Head of caudate nucleus (tissue), 42 donors: ENCODE measurements at places on chromosomes 6 and 20.

- no peak for DNase-seq
Measured at GRCh38 chr6:150590446-150590845, 9.2 kb upstream of the PLEKHG1 start.

GRCh38 chr6:56957856-56958255 lies 2.9 kb downstream of the BEND6 start:
- DNase-seq = no peak

DNA sequence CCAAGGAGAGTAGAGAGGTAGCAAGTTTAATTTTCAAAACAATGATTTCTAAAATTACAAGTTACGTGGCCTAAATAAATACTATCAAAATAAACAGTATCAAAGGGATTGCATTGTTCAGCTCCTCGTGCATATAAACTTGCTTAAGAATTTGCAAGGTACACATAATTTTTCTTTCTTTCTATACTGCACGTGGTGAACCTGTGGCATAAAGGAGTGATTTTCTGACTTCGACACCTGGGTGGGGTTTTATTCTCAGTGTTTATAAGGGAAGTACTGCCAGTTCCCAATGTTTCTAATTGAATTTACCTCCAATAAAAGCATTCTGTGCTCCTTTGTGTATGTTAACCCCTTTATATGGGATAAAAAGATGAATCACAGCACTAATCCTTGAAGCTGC lies 50.1 kb upstream of the C20orf144 start:
- no peak for DNase-seq

- no peak for DNase-seq
Measured at GRCh38 chr6:75220357-75220756, 14.5 kb upstream of the COL12A1 start.

- DNase-seq = no peak
Measured at GRCh38 chr20:22402550-22402949, 181.8 kb downstream of the FOXA2 start.

- DNase-seq = no peak
Measured at GRCh38 chr20:11936157-11936556, 18.5 kb downstream of the BTBD3 start.

DNA sequence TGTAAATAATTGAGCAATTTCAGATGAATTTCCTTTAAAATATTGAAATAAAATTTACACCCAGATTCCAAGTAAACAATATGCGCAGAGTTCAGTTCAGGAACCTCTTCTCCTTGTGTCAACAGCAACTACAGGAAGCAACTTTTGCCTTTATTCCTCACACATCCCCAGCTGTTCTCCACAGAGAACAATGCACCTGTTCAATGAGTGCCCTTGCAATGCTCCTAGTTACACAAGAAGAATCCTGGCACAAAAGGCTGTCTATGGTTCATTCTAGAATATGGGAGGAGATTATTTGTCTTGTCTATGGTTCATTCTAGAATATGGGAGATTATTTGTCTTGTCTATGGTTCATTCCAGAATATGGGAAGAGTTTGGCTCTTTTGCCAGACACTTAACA lies 454.9 kb downstream of the BTBD3 start:
- DNase-seq = no peak

GRCh38 chr6:88251301-88251700 lies 85.2 kb upstream of the CNR1 start:
- DNase-seq = no peak

GRCh38 chr6:50543666-50544065 lies 169.7 kb upstream of the TFAP2D start:
- no peak for DNase-seq

DNA sequence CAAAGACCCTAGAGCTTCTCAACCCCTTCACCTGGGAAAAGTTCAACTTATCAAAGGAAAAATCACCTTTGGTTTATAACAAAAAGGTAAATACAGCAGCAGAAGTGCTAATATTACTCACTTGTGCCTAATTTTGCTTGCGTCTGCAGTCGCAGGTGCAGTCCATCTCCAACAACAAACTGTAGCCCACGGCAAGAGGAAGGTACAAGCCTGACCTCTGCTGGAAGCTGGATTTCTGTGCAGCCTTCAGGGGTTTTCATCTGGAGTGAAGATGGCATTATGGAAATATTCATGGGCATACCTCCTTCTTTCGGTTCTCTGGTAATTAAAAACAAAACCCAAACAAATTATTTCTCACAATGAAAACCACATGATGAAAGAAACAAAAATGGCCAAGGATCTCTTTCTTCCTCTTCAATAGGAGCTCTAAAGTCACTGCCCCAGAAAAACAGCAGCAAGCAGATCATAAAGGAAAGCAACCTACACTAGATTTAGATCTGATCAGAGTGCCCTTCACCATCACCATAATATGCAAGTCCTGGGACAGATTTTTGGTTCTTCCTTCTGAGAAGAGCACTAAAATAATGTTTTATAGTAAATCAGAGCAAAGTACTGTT lies 7.8 kb downstream of the UBE3D start:
- DNase-seq = peak; percentile 68
